ENCODE measurements at places on chromosomes 4 and X.

DNA sequence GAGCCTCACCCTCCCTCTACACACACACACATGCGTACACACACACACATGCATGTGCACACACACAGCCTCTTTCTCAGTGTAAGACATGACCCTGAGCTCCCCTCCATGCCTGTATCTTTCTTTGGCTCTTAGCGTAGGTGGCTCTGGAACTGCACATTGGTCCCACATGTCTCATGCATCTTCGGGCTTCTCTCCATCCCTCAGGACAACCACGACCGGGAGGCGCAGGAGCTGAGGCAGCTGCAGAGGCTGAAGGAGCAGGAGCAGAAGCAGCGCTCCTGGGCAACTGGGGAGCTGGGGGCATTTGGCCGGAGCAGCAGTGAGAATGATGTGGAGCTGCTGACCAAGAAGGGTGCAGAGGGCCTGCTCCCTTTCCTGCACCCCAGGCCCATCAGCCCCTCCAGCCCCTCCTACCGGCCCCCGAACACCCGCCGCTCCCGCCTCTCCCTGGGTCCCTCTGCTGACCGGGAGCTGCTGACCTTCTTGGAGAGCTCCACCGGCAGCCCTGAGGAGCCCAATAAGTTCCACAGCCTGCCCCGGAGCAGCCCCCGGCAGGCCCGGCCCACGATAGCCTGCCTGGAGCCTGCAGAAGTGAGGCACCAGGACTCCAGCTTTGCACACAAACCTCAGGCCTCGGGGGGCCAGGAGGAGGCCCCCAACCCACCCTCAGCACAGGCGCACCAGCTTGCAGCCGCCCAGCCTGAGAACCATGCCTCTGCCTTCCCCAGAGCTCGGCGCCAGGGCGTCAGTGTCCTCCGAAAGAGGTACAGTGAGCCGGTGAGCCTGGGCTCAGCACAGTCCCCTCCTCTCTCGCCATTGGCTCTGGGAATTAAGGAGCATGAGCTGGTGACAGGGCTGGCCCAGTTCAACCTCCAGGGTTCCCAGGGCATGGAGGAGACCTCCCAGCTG lies 38.6 kb downstream of the FHDC1 start:
- DNase-seq = no peak

DNA sequence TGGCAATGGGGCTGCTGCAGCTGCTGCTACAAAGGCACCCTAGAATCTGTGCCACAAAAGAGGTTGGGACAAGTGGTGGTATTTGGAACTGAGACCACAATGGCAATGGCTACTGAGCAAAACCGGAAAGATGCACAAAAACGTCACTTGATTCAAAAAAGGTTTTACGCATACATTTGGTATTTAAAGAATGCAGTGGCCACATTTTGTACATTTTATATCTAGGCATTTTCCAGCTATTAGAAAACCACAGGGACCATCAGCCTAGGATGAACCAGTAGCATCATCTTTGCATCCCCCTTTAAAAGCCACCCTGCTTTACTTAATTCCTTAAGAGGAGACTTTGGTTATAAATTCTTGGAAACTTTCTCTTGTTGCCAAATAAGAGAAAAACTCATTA lies 104.8 kb upstream of the CXCL13 start:
- DNase-seq = no peak

- no peak for DNase-seq
These were observed 136.8 kb downstream of the PLS3 start for GRCh38 chrX:115697806-115698205.

DNA sequence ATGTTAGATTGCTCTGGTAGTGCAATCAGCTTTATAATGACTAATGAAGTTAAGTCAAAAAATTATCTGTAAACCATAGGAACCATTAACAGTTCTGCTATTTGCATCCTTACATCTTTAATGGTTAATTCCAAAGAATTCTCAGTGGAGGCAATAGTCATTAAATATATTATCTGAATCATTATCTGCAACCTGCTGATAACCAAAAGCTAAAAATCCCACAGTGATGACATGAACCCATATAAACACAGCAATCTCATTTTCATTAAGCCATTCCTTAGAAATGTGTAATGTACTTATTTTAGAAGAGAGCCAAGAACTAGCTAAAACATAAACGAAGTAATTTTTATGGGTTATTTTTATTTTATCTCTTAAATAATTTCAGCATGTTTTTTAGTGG lies 60.2 kb downstream of the MAGEB16 start:
- no peak for DNase-seq

GRCh38 chr4:61385256-61385655 lies 185.1 kb downstream of the ADGRL3 start:
- no peak for DNase-seq

All from eye (tissue), 1 donor.